H1 (cell line): ENCODE measurements at places on chromosomes 5 and 9.

DNA sequence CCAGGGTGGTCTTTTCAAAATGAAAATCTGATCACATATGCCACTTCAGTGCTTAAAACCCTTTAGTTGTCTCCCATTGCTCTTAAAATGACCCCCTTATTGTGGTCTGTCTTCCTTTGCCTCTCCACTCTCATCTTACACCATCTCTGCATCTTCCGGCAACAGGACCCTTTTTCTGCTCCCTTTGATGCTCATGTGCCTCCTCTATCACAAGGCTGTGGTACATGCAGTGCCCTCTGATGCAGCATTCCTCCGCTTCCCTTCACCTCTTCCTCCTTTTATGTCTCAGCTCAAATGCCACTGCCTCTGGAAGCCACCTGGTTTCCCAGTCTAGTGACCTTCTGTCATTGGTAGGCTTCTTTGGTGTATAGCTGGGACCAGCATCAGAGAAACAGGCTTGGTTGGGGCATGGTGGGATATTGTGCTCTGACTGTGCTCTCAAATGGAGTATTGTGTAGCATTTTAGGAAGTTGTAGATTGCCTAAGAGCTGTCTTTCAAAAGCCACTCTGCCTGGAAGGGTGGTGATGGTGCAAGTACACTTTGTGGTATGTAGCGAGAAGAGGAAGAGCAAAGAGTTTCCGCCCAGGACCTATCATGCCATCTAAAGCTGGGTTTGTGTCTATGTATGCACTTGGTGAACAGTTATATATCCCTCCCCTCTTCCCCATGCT, 28.1 kb downstream of the ARHGAP26 start:
- DNase-seq: no peak

GRCh38 chr9:129801504-129801903, 1.5 kb upstream of the TOR1B start:
- no peak for DNase-seq

DNA sequence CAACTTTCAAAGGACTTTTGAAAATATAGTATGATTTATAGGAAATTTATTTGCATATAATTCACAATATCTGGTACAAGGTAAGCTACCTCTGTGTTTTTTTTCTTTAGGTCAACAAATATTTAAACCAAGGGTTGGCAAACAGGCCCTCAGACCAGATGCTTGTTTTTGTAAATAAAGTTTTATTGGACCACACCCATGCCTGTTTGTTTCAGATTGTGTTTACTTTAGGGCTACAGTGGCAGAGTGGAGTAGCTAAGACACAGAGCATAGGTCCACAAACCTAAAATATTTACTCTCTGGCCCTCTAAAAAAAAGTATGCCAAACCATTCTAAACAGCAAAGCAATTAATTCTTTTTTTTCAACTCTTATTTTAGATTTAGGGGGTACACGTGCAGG, 119.7 kb upstream of the CCDC152 start:
- no peak for DNase-seq

GRCh38 chr5:5183933-5184332, 43.8 kb downstream of the ADAMTS16 start:
- no peak for DNase-seq

GRCh38 chr5:96778409-96778808, 29.3 kb downstream of the ERAP1 start:
- no peak for DNase-seq

GRCh38 chr5:158039911-158040347, 181.0 kb upstream of the CLINT1 start:
- no peak for DNase-seq

GRCh38 chr5:3011764-3012017, 260.2 kb upstream of the IRX2 start:
- DNase-seq: no peak

GRCh38 chr9:126721564-126721981, 83.3 kb upstream of the ZBTB43 start:
- no peak for DNase-seq

DNA sequence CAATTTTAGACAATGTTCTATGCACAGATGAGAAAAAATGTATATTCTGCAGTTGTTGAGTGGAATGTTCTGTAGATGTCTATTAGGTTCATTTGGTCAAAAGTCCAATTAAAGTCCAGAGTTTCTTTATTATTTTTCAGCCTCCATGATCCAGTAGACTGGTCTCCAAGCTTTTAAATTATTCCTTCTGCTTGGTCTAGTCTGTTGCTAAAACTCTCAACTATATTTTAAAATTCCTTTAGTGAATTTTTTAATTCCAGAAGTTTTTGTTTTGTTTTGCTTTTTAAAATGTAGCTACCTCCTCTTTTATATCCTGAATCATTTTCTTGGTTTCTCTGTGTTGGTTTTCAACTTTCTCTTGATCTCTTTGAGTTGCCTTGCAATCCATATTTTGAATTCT, 24.6 kb downstream of the SELENOP start:
- DNase-seq: no peak

- DNase-seq: no peak
Measured at GRCh38 chr9:97406620-97407177, 5.2 kb upstream of the TDRD7 start.

- DNase-seq: peak; percentile 91
Measured at GRCh38 chr9:121684381-121685145, 33.1 kb downstream of the DAB2IP start.

DNA sequence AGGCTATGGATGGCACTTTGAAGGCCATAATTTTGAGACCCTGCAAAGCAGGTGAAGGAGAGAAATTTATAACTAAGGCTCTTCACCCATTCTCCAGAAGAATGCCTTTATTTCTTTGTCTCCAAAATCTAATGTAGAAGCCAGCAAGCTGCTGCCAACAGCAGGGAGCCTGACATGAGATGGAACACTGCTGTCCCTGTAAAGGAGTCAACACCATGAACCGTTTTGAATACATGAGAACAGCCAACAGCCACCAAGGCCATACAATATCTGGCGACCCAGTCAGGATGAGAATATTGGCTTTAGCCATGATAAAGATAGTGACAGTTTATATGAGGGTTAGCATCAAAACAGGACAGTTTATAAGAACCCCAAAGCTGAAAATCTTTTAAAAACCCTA, 121.2 kb upstream of the LIFR start:
- no peak for DNase-seq

GRCh38 chr9:15849871-15850270, 297.0 kb downstream of the CCDC171 start:
- DNase-seq: no peak

- DNase-seq: no peak
Measured at GRCh38 chr5:147464211-147464610, 45.7 kb downstream of the DPYSL3 start.

DNA sequence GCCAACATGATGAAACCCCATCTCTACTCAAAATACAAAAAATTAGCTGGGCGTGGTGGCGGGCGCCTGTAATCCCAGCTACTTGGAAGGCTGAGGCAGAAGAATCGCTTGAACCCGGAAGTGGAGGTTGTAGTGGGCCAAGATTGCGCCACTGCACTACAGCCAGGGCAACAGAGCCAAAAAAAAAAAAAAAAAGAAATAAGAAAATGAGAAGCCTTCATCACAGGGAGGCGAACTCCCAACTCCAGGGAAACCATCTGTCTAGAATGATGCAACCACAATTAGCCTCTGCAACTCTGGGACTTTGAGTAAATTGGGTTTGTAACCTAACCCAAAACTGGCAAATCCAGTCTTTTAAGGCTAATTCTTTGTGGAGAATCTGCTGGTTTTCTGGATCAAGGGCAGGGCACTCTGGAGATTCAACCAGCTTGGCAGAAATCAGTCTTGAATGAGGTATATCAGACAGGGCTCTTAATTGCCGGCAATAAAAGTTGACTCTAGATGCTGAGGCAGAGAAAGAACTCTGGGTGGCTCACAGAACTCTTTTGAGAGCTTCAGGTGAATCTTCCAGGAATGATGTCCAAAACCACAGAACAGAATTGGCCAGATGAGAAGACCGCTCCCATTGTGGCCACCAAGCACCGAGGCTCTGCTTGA, 9.9 kb downstream of the S100Z start:
- DNase-seq: no peak

DNA sequence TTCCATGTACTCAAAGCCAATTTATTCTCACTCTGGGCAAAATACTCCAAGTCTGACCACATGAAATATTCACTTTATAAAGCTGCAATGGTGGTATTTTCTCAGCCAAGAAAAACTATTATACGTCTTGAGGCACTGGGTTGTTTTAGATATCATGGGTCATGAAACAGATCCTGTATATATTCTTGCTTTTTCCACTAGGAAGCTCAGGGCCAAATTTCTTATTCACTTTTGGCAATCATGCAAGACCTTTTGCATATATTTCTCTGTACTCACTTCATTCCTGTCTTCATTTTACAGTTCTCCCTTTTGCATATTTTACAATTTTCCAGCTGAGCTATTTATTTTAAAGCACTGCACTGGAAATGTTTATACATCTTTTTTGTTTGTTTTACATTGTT, 49.8 kb downstream of the GABBR2 start:
- DNase-seq: no peak

DNA sequence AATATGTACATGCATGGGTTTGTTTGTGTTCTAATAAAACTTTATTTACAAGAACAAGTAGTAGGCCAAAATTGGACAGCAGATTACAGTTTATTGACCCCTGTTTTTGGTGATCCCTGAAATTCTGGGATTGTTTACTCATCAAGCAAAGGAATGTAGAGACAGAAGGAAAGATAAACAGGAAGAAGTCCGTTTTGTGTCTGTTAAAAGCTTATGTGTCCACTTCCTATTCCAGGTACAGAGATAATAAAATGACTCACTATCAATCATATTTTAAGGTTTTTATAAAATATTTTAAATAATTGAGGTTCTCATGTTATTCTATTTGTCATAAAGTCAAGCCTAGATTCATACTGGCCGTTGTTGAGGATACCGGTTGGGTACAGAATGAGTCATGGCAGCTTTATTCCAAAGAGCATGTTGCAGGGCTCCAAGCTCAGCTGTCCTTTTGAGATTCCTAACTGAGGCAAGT, 214.9 kb upstream of the DAB2 start:
- no peak for DNase-seq
